ENCODE measurements at places on chromosomes 7 and 10. TPM values are rescaled to one million over a fixed set of nuclear protein-coding genes. Genes with fewer than 3 reads are reported as not detected.

DNA sequence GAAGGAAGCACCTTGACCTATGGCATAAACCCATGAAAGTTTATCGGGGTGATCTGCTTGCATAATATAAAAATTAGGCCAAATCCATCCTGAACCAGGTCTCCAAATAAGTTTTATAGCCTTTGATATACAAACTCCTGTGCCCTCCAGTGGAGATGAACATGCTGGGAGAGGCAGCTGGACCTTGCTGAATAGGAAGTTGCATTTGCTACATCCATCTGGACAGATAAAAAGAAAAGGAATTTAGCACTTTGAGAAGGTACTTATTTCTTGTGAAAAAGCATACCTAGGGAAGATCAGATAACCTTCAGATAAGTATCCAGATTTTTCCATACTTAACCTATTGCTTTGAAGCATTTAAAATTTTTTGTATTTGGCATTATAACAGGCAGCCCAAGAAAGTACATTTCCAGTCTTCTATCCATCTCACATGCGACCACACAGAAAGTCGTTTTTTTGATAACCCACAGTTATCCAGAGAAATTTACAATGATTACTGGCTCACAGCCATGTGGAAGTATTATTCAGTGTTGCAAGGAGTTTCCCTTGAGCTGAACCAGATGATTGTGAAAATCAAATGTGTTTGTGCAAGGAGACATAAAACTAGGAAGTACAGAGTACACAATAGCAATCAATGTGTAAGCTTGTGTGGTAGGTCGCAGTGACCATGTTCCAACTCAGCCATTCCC lies 124.4 kb upstream of the STK17A start:
- DNase-seq = no peak

DNA sequence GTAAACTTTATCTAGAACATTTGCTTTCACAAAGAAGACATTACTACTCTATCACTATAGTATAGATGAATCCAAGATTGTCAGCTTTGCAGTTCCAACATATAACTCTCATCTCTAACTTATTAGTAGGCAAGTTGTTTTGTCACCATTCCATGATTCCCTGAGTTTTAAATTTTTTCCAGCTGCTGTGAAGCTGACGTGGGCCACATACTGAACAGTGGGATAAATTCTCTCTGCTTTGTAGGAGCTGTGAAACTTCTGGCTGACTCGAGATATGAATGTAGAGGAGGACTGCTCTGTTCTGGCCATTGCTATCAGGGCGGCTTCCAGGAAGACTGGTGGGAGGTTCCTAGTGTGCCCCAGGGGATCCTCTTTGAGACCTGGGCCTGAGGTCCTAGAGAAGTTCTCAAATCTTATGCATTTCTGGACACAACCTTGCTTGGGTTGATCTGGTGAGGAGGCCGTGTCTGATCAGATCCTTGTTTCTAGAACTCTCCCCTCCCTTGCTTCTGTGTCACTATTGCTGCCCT lies 58.0 kb downstream of the LSMEM1 start:
- no peak for DNase-seq

Gene HOXA4
- 3.5 TPM for total RNA-seq

DNA sequence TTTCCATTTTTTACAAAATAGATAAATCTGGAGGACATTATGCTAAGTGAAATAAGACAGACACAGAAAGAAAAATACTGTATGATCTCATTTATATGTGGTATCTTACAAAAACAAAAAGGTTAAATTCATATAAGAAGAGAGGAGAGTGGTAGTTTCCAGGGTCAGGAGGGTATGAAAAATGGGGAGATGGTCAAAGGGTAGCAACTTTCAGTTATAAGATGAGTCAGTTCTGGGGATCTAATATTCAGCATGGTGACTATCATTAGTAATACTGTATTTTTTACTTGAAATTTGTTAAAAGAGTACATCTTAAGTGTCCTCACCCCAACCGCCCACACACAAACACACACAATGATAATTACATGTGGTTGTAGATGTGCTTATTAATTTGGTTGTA lies 1250.1 kb downstream of the SORCS1 start:
- no peak for DNase-seq

Gene BUB3
- 26.5 TPM for total RNA-seq

GRCh38 chr7:36905841-36906240 lies 181.5 kb upstream of the AOAH start:
- no peak for DNase-seq

Gene GARIN1A
- total RNA-seq = 0.48 TPM

Gene GTPBP4
- total RNA-seq = 21.5 TPM

DNA sequence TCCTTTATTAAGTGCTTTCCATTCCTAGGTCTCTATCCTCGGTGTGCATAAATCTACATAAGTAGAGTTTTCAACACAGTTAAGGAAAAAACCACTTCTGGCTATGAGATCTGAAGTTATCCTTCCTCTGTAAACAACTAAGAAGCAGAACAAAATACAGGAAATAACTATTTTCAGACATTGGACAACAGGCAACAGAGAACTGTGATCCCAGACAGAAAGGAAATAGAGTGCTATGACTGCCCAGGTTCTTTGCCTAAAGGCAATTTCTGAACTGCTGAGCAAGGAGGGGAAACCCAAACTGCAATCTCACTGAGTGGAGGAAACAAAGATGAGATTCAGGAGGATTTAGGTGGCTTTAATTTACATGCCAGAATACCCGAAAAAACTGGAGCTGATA lies 285.4 kb downstream of the SNX13 start:
- DNase-seq = no peak

- no peak for DNase-seq
These were observed 97.1 kb downstream of the CREB5 start for GRCh38 chr7:28509251-28510025.

Gene ARHGEF35
- 27.3 TPM for total RNA-seq

- DNase-seq = no peak
These were observed 245.2 kb downstream of the BUB3 start for GRCh38 chr10:123399276-123399839.
